ENCODE measurements at places on chromosomes 7 and 10. TPM values are rescaled to one million over a fixed set of nuclear protein-coding genes. Genes with fewer than 3 reads are reported as not detected.

DNA sequence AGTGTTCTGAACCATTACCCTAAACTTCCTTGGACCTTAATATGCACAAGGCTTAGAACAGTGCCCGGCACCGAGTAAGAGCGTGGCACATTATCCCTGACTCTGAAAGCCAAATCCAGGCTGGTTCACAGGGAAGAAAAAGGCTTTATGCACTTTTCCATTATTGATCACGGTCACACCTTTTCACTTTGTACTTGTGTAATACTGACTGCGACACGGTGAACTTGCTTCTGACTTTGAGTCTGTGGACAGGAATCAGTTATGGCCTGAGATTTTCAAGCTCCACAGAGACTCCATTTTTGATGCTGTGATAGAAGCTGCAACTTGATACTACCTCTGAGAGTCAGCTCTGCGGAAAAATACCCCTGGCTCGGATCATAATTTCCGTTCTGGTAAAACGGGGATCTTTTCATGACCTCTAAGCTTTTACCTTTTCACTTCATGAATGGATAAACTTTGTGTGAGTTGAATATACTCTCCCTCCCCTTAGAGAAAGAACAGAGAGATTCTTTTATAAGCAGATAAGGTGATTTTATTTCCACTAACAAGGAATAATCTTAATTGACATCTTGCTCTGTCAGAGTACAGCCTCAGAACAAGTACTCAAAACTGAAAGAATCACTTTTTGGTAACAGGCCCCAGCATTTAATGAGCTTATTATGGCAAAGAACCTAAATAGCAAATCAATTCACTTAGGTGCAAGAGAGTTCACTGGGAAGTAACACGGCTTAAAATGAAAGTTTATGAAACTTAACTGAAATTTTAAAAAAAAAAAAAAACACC lies 88.8 kb downstream of the ELMO1 start:
- no peak for DNase-seq

DNA sequence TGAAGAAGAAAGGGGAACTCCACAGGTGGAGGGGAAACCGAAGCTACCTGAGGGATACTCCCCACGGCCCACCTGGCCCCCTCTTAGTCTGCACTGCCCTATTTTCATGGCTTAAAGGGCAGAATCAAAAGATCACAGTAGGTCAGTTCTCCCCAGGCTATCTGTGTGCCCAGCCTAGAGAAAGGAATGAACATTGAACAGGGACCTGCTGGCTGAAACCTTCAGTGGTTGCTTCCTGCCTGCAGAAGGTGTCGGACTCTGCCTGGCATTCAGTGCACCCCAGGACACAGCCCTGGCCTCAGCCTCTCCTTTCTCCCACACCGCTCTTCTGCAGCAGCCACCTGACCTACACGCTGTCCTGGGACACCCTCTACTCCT lies 74.5 kb downstream of the PRKAG2 start:
- peak; percentile 80 for DNase-seq

DNA sequence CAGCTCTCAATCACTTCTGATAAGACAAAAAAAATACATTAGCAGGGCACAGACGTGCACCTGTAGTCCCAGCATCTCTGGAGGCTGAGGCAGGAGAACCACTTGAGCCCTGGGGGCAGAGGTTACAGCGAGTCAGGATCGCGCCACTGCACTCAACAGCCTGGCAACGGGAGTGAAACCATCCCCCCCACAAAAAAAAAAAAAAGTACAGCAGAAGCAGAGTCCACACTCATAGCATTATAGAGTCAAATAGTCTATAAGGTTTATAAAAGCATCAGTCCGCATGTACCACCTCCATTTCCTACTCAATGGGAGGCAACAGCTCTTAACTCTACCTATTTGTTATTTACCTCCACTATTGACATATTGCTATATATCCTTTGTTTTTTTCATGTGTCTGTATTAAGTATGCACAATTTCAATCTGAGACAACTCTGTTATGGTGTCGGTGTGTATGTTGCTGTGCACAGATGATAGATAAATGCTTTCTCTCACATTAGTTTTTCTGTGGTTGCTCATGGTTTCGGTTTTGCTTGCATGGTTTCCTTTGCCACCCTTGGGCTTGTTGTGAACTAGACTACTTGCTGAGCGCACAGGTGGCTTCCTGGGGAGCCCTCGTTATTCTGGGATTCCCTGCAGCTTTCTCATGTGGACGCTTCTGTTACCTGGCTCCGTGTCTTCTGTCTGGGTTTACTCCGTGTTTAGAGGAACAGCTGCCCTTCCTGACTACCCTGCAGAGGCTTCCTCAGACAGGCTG lies 40.4 kb downstream of the PROSER2 start:
- no peak for DNase-seq

- peak; percentile 33 for DNase-seq
Measured at GRCh38 chr10:48459270-48460150, 145.4 kb downstream of the ARHGAP22 start.

DNA sequence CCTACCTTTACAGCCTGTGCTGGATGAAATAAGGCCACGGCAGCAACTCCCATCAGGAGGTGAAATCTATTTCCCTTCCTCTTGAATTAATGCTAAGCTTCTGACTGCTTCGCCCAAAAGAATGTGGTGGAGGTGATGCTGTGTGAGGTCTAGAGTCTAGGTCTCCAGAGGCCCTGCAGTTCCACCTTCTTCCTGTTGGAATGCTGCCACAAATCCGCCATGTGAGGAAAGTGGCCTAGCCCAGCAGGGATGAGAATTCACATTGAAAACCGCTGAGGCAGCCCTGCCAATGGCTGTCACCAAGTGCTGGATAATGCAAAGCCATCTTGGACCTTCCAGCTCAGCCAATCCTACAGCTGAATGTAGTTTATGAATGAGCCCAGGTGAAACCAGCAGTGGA lies 28.0 kb downstream of the RHOBTB1 start:
- DNase-seq = no peak

GRCh38 chr10:71623098-71623985 lies 96.2 kb downstream of the C10orf105 start:
- no peak for DNase-seq

DNA sequence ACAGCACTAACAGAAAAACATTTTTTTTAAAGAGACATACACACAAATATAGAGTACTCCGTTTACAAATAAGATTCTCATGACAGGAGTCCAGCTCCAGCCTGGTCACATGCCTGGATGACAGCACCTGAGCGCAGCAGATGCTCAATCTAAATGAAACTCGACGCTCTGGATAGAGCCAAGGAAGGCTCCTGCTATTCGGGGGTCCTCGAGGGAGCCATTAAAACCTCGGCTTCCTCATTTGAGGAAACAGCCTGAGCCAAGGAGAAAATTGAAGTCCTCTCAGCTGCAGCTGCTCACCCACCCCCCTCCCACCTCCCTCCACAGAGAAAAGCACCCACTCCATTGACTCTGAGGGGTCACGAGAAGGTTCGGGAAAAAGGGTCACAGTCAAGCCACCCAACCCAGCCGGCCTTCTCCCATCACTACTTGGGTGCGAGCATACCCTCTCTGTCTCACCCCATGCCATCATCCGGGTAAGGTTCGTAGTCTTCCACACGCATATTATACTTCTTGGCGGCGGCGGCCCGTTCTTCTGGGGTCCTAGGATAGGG lies 673 bp downstream of the NDUFB8 start:
- DNase-seq = no peak

DNA sequence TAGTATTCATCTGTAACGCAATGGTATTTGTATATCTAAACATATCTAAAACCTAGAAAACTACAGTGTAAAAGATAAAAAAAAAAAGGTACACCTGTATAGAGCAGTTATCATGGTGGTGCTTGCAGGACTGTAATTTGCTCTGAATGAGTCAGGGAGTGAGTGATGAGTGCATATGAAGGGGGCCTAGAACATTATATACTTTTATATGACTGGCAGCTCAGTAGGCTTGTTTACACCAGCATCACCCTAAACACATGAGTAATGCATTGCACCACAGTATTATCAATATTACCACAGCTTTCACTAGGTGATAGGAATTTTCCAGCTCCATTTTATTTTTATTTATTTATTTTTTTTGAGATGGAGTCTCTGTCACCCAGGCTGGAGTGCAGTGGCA lies 40.8 kb downstream of the TRIM24 start:
- no peak for DNase-seq

DNA sequence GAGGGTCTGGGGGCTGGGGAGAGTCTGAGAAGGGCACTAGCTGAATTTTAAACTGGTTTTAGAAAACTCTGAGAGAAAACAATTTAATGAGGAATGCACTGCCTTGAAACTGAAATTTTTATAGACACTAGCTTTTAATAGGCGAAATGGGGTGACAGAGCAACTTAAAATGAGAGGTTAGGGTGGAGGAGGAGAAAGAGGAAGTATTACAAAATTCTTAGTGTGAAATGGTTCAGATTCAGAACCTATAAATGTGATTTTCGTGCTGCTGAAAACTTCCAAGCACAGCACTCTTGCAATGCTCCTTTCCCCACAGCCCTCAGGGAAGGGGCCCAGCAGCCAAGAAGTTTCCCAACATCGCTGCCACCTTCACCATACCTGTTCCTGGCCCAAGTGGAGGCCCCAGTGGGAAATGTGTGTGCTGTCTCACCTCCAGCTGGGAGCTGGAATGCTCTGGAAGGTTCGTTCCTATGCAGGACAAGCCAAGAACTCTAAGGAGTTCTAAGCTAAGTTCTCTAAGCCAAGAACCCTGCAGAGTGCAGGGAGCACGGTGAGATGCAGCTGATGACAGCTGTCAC lies 60.0 kb downstream of the ATXN7L1 start:
- DNase-seq = no peak

- peak; percentile 61 for DNase-seq
Measured at GRCh38 chr10:122018951-122019413, 30.0 kb downstream of the TACC2 start.

DNA sequence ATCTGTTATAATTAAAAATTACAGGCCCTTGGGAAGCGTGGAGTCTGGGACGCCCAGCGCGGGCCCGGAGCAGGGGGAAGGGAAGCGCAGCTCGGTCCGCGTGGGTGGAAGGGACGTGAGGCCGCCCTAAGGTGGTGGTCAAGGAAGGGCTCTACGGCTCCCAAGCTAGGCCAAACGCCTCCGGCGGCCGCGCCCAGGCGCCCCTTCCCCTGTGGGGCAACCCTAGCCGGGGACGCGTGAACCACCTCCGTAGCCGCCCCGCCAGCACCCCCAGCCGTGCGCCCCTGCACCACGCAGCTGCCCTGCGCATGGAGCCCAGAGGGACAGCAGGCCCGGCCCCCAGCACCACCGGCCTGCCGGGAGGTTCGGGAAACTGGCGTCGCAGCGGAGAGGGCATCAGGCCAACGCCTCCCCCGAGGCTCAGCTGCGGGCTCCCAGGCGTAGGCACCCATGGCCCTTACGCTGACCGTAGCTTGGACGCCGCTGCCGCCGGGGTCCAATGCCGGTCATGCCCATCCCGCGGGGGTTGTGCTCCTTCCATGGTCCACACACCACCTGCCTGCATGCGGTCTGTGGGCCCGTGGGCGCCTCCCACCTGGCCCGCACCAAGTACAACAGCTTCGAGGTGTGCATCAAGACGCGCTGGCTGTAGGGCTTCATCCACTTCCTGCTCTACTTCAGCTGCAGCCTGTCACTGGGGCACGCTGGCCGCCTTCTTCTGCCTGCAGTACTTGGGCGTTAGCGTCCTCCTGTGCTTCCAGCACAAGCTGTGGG lies 166.7 kb downstream of the SEPTIN7 start:
- DNase-seq = no peak

DNA sequence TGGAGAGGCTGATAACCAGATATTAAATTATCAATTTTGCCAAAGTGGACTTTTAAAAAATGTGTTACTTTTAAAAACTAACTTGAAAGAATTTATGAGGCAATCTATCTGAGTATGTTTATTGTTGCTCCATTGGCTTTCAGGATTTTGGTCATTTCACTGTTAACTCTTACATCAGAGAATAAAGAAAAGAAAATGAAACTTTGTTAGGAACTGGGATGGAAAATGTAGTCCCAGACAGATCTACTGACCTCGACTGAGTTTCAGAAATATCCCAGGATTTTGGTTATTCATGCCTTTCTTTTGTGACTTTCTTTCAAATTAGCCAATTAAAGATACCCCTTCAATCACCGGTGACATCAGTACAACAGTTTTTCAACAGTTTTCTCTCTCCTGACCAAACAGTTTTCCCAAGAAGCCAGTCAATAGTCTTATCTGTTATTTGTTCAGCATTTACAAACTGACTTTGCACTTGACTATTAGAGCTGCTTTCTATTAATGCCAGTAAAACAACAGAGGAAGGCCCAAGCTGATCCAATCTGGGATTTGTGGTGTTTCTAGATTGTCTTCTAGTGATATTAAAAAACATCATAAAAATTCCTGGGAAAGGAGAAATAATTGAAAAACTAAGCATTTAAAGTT lies 35.8 kb downstream of the NRBF2 start:
- no peak for DNase-seq

- no peak for DNase-seq
Measured at GRCh38 chr7:6479067-6479466, 31.3 kb upstream of the DAGLB start.

DNA sequence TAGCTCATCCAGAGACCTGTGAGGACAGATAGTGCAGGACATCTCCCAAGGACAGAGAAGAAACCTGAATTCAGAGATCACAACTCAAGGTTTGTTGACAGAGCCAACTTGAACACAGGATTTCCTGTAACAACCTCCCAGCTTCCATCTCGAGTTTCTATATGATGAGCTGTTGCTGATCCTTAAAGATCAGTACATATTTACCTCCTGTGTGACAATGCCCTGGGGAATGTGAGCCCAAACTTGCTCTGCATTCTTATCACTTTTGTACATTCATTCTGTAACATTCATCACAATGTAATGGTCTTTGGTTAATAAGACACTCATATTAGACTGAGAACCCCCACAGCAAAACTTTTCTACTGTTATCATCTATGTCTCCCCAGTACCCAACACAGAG lies 468.6 kb downstream of the XPNPEP1 start:
- no peak for DNase-seq

- no peak for DNase-seq
Measured at GRCh38 chr7:155516466-155516865, 29.9 kb downstream of the CNPY1 start.

The TEX47 gene
- not detected for total RNA-seq

The TIMM23 gene
- 28.4 TPM for total RNA-seq

The TRPV5 gene
- not detected for total RNA-seq

The EIF4H gene
- 125 TPM for total RNA-seq

The SPDYE1 gene
- not detected for total RNA-seq

The TRIL gene
- 0.18 TPM for total RNA-seq

The BAIAP2L1 gene
- total RNA-seq = 12.9 TPM

The CCL26 gene
- total RNA-seq = not detected

The SPDYE17 gene
- total RNA-seq = not detected

The SORCS1 gene
- total RNA-seq = 0.10 TPM

The DPYSL4 gene
- 0.08 TPM for total RNA-seq

The ASB4 gene
- 0.40 TPM for total RNA-seq

The TUBAL3 gene
- total RNA-seq = not detected
